ENCODE measurements at places on chromosomes 5 and 9. TPM values are rescaled to one million over a fixed set of nuclear protein-coding genes. Genes with fewer than 3 reads are reported as not detected.

LURAP1L gene
- polyA plus RNA-seq, result 18.8 TPM

GRCh38 chr5:168136340-168136739 is 155.1 kb upstream of the WWC1 start:
- DNase-seq, result no peak

NRARP gene
- 5.1 TPM for polyA plus RNA-seq

SPINK6 gene
- polyA plus RNA-seq, result not detected

SLC23A1 gene
- 15.7 TPM for polyA plus RNA-seq

GPX8 gene
- 90.2 TPM for polyA plus RNA-seq

PAEP gene
- 0.42 TPM for polyA plus RNA-seq

- DNase-seq, result no peak
Measured at GRCh38 chr5:150862070-150862469, 15.7 kb downstream of the IRGM start.

FEM1C gene
- 24.6 TPM for polyA plus RNA-seq

Data from left kidney (tissue), 8 donors.